ENCODE measurements at places on chromosomes 3 and 15.

DNA sequence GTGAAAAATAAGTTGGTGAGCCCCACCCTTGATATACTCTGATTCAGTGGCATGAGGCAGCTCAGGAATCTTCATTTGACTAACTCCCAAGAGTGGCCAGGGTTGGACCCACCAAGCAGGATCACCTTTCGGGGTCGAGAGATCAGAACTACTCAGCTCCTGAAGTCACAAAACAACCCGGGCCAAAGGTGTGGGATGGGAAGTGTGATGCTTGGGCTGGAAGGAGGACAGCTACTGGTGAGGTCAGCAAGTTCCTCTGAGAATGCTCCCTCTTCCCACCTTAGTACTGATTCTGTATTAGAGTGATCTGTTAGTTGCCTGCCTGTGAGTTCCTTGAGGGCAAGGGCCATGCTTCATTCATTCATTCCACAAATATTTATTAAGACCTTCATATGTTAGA, 15.1 kb downstream of the ESYT3 start:
- no peak for DNase-seq

- DNase-seq: no peak
These were observed 102.8 kb downstream of the LIPC start for GRCh38 chr15:58534556-58534955.

GRCh38 chr3:39398700-39399099, 7.8 kb upstream of the RPSA start:
- DNase-seq: no peak

- DNase-seq: no peak
These were observed 85.9 kb upstream of the KLHL25 start for GRCh38 chr15:85880501-85881190.

DNA sequence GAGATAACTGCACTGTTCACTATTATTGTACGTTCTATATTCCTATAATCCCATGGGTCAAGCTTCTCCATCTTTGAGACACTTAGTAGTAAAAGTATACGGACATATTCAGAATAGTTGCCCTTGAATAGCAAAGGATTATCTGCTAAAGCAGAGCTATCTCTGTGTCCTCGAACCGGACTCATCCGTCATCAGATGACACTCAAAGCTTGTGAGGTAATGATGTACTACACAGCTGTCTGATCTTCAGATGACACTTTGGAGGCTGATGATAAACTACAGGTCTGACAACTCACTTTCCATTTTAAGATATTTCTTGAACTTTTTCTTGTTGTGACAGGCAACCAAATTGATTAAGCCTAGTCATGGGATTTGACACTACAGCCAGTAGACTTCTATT, 240.2 kb downstream of the SCAPER start:
- no peak for DNase-seq

Measured in SHP77 (cell line).